ENCODE measurements at places on chromosomes 2 and 18. TPM values are rescaled to one million over a fixed set of nuclear protein-coding genes. Genes with fewer than 3 reads are reported as not detected.

Gene IL36A
- total RNA-seq = not detected

Gene CERS6
- total RNA-seq = 15.9 TPM

Gene NCL
- 168 TPM for total RNA-seq

Gene L3MBTL4
- total RNA-seq = not detected

Gene ACVR1C
- total RNA-seq = 0.50 TPM
